Right atrium auricular region (tissue), 2 donors: ENCODE measurements at places on chromosomes 2 and 18.

DNA sequence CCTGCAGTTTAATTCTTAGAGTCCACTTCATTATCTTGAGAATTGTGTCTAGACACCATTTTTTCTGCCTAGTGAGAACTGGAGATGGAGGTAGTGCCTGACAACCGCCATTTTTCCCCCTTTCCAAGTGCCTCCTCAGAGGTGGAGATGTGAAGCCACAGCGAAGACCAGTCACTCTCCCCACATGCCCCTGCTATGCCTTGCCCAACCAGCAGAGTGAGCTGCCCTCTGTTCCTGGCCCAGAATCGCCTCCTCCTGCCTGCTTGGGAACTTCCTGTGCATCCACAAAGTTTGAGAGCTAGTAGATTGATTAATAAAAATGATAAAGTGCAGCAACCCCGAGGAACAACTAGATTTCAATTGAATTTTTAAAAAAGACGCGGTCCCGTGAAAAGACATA, 123.3 kb downstream of the CLIP4 start:
- DNase-seq, result no peak

DNA sequence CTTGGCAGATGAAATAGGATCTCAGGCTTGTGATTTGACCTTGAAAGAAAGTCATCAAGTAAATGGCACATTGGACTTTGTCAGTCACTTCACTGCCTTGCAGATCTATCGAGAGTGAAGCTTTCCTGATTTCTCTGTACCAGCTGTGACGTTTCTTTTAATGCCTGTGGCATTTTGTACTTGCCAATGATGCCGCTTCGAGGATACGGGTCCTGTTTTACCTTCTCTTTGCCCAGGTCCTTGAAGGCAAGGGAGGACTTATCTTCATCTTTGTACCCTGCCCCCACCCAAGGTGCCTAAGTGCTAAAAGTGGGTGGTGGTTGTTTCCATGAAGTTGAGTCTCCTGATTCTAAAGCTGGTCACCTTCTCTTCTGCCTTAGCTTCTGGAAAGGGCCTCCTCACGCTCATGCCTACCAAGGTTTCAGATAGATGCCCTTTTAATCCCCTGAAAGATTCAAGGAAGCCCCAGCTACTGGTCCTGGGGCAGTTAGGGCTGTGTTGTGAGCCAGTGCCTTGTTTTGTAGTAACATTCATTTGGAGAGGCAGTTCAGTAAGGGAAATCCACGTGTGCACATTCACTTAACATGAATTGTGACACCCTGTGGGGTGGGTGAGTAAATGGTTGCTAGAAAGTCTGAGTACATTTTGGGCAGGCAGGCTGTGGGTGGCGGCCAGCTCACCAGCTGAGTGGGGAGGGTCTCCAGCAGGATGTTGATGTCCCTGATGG, 6.1 kb downstream of the LBH start:
- DNase-seq, result no peak

- DNase-seq, result peak; percentile 64
Observed at GRCh38 chr2:20443276-20443920, 3.5 kb upstream of the RHOB start.

DNA sequence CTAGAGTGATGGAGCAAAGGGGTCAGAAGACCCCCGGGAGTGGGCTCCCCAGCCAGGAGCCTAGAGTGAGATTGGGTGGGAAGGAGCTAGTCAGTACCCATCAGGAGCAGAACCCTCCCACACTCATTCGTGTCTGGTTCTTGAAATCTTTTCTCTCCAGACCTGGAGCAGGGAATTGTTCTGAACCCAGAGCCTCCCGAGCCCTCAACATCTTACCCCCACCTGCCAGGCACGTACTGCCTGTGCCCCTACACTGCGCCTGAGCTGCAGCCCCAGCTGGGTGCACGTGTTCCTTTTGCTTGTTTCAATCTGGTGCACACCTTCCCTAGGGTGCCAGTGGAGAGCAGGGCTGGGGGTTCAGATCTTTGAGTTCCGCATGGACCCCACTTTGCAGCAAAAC, 52.6 kb downstream of the BCL2L11 start:
- no peak for DNase-seq

- no peak for DNase-seq
Observed at GRCh38 chr2:241237047-241237446, 48.6 kb downstream of the ANO7 start.
